Astrocyte (in vitro differentiated cells and primary cell): ENCODE measurements at places on chromosomes 3 and 15. TPM values are rescaled to one million over a fixed set of nuclear protein-coding genes. Genes with fewer than 3 reads are reported as not detected.

DNA sequence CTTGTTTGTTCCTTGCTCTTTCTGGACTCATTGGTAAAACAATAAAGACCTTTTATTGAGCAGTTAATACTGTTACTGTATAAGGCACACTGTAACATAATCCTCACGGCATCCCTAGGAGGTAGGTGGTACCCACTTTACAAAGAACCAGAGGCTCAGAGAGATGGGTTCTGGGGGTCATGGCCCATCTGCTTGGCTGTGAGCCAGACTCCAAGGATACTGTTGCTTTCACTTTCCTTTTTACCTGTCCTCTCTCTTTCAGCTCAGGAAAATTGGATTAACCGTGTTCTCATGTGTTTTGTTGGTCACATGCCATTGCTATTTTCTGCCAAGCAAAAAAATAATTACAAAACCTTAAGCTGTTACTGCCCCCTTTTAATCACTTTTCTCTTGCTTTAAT, 34.8 kb upstream of the FILIP1L start:
- no peak overlapping the region for H3K4me3 ChIP-seq
- no peaks in the 10 kb centered on the region for H3K27me3 ChIP-seq
- DNase-seq: no peak

DNA sequence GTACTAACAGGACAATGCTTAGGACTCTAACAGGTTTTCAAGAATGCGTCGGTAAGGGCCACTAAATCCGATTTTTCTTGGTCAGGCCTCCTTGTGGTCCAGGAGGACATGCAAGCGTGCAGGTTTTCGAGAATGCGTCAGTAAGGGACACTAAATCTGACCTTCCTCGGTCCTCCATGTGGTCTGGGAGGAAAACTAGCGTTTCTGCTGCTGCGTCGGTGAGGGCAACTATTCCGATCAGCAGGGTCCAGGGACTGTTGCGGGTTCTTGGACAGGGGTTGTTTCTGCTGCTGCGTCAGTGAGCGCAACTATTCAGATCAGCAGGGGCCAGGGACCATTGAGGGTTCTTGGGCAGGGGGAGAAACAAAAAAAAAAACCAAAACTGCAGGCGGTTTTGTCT, 7.8 kb upstream of the UBP1 start:
- no peak for DNase-seq
- H3K4me1 ChIP-seq: no peaks in the 10 kb centered on the region
- H3K27ac ChIP-seq: no peak overlapping the region
- no peaks in the 10 kb centered on the region for H3K27me3 ChIP-seq
- H3K36me3 ChIP-seq: no peaks in the 10 kb centered on the region

KCNMB3 gene
- total RNA-seq: 0.75 and 1.7 TPM in 2 replicates

GTPBP8 gene
- total RNA-seq: 25.7 TPM in 2 replicates

DNA sequence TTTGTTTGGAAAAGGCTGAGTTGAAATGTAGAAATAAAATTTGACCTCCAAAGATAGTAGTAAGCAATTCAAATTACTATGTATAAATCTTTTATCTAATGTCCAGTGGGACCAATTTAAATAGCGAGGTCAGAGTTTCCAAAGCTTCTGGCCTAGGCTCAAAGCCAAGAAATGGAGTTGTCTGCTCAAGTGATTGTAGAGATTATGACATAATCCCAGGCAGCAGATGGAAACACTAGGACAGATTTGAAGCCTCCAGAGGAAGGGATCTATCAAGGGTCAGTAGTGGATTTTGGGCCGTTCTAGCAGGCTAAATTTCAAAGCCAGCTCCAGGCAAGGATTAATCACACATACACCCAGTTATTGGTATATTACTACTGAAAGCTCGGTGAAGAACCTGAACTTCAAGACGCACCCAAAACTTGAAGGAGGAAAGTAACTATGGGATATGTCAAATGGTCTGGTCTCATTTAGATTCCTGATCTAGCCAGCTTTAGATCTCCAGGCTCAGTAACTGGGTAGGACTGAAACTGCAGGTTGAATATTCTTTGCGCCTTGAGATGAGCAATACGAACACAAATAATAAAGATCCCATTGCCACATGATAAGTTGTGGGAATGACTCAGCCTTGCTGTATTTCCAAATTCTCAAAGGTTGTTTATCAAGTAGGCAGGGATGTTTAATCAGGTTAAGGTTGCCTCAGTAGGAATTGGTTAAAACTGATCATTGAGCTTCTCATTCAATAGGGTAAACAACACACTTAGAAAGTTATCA, 30.9 kb upstream of the ARRDC4 start:
- no peak overlapping the region for H3K4me3 ChIP-seq
- no peak overlapping the region for H3K27ac ChIP-seq
- no peaks in the 10 kb centered on the region for H3K36me3 ChIP-seq
- H3K4me1 ChIP-seq: no peaks in the 10 kb centered on the region
- no peak for DNase-seq

DNA sequence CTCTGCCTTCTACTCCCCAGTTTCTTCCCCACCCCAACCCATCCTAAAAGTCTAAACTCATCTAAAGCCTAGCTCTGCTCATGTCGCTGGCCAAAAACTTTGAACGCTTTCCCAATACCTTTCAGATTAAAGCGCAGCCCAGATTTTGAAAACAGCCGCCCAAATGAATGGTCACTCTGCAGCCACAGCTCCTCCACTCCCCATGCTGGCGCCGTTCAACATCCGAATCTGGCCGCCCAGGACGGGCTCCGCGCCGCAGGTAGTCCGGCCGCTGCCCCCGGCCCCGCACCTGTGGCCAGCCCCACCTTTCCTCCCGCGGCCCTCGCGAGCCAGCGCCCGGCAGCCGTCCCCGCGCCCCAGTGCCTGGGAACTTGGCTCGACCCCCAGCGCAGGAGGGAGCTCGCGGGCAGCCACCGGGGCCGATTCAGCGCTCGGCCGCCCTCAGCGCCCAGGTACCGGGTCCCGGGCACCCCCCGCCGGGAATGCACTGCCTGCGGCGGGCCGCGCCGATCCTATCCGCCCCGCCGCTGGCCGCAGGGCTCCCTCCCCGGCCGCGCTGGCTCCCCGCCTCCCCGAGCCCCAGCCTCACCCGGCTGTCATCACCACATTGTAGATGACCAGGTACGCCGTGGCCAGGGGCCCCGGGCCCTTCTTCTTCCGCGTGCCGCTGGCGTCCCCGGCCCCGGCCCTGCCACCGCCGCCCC, 417 bp downstream of the HACD2 start:
- peak overlapping the region; percentile 94 for H3K27ac ChIP-seq
- H3K4me1 ChIP-seq: peaks cover 23% of the 10 kb centered on the region
- H3K27me3 ChIP-seq: no peaks in the 10 kb centered on the region
- peaks cover 7% of the 10 kb centered on the region for H3K36me3 ChIP-seq
- H3K4me3 ChIP-seq: peak overlapping the region; percentile 85
- DNase-seq: no peak

- H3K27ac ChIP-seq: no peak overlapping the region
- H3K4me3 ChIP-seq: no peak overlapping the region
- no peaks in the 10 kb centered on the region for H3K36me3 ChIP-seq
- no peak for DNase-seq
- H3K4me1 ChIP-seq: peaks cover 29% of the 10 kb centered on the region
These were observed 4.9 kb downstream of the CCDC33 start for GRCh38 chr15:74240897-74241614.

SQOR gene
- 4.0 and 4.2 TPM in 2 replicates for total RNA-seq

DNA sequence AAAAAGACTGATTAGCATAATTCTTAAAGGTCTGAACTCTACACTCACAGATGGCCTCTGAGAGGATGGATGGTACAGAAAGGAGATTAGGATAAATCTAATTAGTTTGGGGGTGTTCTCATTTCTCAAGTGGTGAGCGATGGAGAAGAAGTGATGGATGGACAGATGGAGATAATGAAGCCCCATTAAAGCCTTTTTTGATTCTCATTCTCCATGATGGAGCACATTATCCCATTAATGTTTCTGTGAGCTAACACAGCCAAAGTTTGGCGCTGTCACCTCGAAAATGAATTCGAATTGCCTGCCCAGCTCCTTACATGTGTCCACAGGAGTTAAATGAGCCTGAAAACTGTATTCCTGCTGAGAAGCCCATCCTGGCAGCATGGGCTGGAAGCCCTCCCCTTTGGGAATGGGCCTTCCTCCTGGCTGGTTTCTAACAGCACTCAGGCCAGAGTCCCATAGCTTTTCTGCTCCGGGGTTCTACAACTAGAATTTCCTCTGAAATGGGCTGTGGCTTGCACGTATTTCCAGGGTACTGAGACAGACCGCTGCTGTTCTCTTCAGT, 726.0 kb upstream of the CFAP20DC start:
- peaks cover 25% of the 10 kb centered on the region for H3K4me1 ChIP-seq
- no peak for DNase-seq
- H3K27me3 ChIP-seq: no peaks in the 10 kb centered on the region
- H3K36me3 ChIP-seq: no peaks in the 10 kb centered on the region
- no peak overlapping the region for H3K27ac ChIP-seq
- H3K4me3 ChIP-seq: no peak overlapping the region
